Activated CD4-positive, alpha-beta T cell treated with anti-CD3 and anti-CD28 coated beads, Interleukin-2, amount 10 ng/mL, durations not matched to agents 7 days and 5 days (primary cell): ENCODE measurements at places on chromosomes 4 and X.

DNA sequence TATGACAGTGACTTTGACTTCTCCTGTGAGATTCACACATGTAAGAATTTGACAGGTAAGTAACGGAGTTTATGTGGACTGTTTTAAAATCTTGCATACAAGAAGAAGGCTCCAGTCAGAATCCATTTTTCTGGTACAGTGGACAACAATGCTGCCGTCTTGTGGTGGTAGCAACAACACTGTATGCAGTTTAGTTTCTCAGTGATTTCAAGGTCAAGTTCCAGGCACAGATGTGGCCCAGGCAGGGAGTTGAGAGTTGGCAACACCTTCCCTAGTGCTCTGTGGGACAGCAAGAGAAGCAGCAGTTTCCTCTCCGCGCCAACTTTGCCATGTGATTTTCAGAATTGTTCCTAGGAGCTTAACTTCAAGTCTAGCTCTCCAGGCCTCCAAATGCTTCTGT is 56.0 kb upstream of the STPG2 start:
- DNase-seq, result no peak

DNA sequence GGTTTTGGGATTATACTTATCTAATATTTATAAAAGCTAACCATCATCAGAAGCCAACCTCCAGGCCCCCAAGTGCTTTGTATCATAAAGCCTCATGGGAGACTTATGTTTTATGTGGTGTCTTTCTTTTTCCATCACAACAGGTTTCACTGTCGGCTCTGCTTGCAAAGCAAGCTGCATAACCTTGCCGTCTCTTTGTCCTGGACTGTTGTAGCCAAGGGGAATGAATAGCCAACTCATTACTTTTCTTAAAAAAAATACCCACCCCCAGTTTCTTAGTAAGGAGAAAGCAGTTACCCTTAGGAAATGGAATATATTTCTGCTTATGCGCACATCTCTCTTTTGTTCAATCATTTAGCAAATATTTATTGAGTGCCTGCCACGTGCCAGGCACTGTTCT is 40.7 kb downstream of the FAM184B start:
- no peak for DNase-seq

DNA sequence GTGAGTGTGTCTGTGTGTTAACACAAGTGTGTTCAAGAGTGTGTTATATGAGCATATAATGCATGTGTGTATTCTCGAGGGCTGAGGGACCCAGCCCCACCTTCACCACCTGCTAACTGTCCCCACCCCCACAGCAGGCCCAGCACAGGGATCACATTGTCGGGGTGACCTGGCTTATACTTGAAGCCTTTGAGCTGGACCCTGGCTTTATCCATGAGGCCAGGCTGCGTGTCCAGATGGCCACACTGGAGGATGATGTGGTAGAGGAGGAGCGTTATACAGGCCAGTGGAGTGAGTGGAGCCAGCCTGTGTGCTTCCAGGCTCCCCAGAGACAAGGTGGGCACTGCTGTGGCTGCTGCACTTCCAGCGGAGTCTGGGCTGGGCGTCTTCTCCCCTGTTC is 7.6 kb downstream of the IL9R start:
- no peak for DNase-seq

GRCh38 chrX:123310112-123310511 is 126.0 kb downstream of the GRIA3 start:
- DNase-seq, result no peak

DNA sequence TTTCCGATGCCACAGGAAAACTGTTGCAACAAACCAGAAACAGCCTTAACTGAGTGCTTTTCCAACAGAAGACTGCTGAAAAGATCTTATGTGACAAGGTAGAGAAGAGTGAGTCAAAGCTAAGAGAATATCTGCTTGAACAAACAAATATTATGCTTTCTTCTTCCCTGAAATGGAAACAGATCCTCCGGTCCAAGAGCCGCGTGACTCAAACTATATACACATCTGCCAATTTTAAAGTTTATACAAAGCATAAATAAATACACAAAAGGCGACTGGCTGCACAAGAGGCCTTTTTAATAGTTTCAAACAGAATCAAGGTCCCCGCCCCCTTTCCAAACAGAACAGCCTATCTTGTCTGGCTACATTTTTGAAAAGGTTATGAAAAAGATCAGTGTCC is 329.7 kb upstream of the F9 start:
- DNase-seq, result no peak

GRCh38 chr4:166049036-166049435 is 176.0 kb downstream of the TLL1 start:
- DNase-seq, result no peak

GRCh38 chrX:137072396-137072795 is 38.6 kb upstream of the GPR101 start:
- DNase-seq, result no peak

- DNase-seq, result no peak
These were observed 470.4 kb upstream of the MAGEB2 start for GRCh38 chrX:29744966-29745365.

- no peak for DNase-seq
These were observed 127.0 kb upstream of the DDIT4L start for GRCh38 chr4:100317032-100317864.

DNA sequence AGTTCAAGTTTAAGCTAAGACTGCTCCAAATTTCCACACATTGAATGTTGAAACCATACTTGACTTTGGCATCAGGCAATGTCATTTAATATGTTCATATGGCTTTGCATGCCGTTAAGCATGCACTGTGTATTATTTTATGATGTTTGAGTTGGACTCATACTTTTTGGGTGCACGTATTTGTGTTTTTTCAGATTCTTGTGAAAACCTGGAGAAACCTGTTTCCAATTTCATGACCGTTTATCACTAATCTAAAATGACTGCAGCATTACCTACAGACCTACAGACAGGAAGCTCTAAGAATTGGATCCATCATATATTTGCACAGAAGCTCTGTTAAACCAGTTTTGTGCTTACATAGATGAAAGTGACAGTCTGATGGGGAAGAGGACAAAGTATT is 1093.0 kb upstream of the INTU start:
- no peak for DNase-seq

GRCh38 chr4:176238157-176238610 is 30.8 kb downstream of the ASB5 start:
- DNase-seq, result no peak

DNA sequence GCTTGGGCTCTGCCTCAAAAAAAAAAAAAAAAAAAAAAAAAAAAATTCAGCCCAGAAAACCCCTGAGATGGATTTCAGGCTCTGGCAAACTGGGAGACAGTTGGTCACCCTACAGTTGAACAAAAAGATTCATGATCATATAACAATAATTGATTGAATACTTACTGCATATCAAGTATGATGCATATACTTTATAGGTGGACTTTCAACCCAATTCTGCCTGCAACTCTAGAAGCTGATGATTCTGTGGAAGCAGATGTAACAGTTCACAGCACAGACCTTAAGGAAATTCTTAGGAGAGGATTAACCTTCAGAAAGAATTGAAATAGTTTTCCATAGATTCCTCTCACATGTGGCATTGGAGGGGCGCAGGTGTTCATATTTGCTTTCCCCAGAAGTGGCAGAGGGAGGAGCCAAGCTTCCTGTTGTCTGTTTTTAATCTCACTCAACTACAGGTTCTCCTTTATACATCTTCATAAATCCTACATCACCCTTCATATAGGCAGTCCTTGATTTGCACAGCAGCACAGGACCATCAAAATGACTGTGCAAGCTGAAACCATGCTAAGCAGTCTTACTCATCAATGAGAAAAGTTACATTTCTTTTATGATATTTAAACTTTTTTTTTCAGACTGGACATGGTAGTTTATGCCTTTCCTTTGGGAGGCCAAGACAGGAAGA is 149.4 kb upstream of the KLF3 start:
- DNase-seq, result no peak

GRCh38 chr4:159012381-159012780 is 90.5 kb upstream of the RAPGEF2 start:
- no peak for DNase-seq

GRCh38 chr4:174708381-174708780 is 120.7 kb downstream of the GLRA3 start:
- no peak for DNase-seq

- no peak for DNase-seq
These were observed 2.6 kb downstream of the CXCL2 start for GRCh38 chr4:74096265-74096980.

GRCh38 chr4:155758481-155759371 is at the start of gene GUCY1B1:
Gene GUCY1B1 (plus strand): TSS chr4:155759021. CDS start chr4:155759141, 120 bp downstream.
- DNase-seq, result peak; percentile 69

GRCh38 chr4:189162073-189162789 is 778.4 kb upstream of the FRG1 start:
- no peak for DNase-seq

- DNase-seq, result no peak
These were observed 148.8 kb upstream of the STK26 start for GRCh38 chrX:131874300-131874699.

DNA sequence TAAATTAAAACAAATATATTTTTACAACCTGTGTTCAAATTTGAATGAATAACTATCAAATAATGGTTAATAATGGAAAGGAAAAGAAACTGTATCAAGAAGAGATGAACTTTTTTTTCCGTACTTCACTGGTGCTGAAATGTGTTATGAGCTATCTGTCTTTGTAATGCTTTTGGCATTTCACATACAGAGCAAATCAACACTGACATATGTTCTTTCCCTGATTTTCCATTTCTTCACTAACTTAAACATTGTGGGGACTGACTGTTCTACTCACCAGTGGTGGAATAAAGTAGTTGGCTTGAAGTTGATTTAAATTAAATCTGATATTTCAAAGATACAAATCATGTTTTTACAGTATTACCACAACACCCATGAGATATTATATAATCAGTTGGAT is 304.0 kb upstream of the BMP3 start:
- DNase-seq, result no peak

DNA sequence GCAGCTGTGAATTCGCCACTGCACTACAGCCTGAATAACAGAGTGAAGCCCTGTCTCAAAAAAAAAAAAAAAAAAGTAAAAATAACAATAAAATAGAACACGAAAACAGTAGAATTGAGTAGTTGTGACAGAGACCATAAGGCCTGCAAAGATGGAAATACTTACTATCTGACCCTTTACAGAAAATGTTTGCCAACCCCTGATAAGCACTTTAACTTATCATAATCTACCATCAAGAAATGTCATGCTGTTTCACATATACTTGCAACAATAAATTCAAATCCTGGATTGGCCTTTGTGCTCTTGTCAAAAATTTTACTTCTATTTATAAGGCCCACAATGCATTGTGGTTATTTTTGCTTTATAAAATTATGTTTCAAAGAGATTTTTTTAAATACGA is 75.5 kb downstream of the ING2 start:
- DNase-seq, result no peak

- DNase-seq, result no peak
These were observed 7.1 kb downstream of the GPRIN3 start for GRCh38 chr4:89300499-89300898.

DNA sequence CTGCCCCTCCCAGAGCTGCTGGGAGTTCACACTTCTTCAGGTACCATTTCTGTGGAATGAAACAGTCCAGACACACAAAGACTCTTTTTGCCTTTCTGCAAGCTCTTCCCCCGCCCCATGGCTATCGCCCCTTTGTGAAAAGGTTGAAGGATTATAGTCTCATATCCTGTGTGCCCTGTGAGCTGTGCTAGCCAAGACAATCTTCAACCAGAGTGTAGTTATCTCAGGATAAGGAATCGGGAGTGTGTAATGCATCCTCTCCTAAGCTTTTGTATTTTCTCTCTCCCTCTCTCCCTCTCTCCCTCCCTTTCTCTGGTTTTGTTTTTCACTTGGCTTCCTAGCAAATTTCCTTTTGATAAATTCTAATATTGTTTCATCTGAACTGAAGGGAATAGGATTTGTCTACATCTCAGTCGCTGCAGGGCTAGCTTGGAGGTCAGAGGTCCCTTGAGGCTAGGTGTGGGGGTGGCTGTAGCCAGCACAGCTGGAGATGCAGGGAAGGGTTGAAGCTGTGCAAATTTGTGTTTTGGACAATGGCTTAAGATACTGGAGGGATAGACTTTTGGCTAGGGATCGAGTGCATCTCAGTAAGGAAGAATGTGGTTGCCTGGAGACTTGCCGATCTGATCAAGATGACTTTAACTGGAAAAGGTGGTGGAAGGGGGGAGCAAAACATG is 74.6 kb upstream of the NALF2 start:
- no peak for DNase-seq

DNA sequence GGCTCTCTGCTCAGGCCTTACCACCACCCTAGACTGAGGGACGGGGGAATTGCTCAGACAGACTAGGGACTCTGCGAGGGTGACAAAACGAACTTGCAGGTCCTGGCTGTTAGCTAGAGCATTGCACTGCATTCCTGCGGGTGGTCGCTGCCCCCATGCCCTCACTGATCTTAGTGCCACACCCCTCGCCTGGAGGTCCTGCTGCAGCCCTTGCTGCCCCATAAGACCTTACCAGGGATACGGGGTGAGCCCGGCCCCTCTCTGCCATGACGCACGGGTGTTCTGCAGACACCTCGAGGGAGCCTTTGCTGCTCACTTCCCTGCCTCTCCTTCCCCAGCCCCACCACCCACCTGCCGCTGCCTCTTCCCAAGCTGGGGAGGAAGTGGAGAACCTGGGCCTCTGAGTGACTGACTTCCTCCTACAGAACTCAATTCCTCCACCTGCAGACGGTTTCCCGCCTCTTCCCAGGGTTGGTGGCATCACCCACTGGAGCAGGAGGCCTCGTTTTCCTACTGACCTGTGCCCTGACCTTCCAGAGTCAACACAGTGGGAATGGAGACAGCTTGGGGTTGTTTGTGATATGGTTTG is 19.8 kb upstream of the TBC1D14 start:
- no peak for DNase-seq

GRCh38 chrX:23756165-23756564 is 13.1 kb upstream of the ACOT9 start:
- peak; percentile 74 for DNase-seq

DNA sequence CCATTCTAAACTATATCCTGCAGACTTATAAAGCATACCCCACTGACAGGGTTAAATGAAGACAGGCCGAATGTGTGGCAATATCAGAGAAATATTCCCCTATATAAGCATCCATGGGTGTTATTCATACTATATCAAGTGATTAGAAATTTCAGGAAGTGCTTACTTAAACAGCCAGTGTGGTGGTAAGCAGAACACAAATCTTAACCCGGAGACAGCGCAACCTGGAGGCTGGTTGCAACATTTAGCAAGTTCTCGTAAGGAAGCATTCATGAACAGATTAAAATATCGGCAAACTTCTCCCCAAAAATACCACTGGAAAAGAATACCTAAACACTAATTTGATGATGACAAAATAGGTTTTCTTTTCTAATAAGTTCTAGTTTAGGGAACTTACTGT is 261.2 kb downstream of the CBLL2 start:
- DNase-seq, result no peak

DNA sequence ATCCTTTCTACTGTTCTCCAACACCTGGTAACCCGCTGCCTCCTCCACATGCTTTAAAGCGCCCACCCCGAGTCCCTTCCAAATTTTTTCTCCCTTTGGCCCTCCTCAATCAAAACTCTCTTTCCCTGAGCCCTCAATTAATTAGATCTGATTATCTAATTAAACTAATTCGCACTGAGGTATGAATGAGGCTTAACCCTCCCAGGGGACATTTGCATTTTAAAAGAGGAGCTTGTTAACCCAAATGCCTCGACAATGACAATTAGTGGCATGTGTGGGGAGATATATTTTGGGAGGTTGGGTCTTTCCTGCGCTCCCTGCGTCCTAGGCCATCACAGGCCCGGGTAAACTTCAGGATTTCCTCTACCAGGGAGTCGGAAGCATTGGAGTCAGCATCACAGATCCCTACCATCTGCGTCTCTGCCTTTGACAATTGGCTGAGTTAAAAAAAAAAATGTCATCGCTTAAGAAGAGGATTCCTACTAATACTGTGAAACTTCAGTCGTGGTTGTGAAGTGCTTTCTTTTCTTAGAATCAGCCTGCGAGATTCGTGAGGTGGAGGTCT is 50.6 kb downstream of the TENM3 start:
- DNase-seq, result no peak

GRCh38 chrX:97743014-97743413 is 859.3 kb downstream of the RPA4 start:
- DNase-seq, result no peak
